ENCODE measurements at places on chromosomes 7 and 10.

GRCh38 chr10:113035732-113036312 is 85.8 kb downstream of the TCF7L2 start:
- no peak for DNase-seq

GRCh38 chr7:43871064-43871463 is 1.7 kb upstream of the MRPS24 start:
- no peak for DNase-seq

DNA sequence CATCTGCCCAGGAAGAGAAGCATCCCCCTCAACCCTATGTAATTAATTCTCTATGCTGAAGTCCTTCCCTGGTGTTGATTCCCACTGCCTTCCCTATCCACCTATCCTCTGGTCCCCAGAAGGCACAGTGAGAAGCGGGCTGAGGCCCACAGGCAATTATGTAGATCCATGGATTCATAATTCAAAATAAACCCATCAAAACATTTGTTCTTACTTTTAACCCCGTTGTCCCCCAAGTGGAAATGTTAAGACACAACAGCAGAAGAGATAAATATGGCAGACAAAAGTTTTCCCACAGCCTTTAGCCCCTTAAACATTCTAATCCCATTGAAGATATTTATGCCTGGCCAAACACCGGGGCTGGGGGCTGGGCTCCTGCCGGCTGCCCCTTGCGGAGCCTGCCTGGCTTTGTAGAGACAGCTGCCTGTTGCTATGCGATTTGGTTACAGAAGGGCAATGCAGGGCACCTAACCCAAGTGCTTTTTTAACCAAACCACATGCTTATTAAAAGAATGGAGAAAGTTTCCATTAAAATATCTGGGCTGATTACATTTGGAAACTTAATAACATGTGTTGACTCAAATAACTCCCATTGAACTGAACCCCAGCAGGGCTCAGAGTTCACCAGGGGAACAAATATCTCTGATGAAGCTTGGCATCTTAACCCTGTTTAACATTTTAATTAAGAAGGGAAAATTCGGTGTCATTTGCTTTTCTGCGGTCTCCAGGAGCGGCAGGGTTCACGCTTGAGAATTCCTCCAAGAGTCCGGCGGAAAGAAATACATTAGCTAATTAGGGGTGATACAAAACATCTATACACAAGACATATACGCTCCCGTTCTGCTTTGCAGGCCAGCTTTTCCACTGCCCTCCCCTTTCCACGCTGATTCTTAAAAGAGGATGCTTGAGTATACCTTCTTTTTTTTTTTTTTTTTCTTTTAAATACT is 110.8 kb upstream of the FGFR2 start:
- no peak for DNase-seq

- DNase-seq = no peak
Observed at GRCh38 chr10:33781606-33782395, 447.3 kb upstream of the NRP1 start.

DNA sequence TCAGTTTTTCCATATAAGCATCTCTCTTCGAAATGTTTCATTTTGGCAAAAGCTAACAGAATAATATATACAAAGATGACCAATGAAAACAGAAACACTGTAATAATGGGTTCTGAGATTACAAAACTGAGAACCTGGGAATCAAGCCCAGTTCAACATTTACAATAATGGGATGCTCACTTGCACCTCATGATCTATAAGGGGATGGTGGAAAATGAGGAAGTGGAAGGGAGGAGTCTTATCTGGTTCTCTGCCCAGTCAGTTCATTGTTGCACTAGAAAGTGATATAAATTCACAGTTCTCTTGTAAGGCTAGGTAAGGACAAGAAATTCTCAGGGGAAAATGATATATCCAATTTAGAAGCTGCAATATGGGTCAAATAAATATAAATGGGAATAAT is 31.7 kb upstream of the RHOBTB1 start:
- no peak for DNase-seq

GRCh38 chr7:4775848-4776623 is 613 bp downstream of the AP5Z1 start:
- peak; percentile 13 for DNase-seq

GRCh38 chr10:30190577-30191552 is 131.5 kb upstream of the JCAD start:
- no peak for DNase-seq

GRCh38 chr10:117374506-117375359 is 507 bp downstream of the PDZD8 start:
- DNase-seq = no peak

DNA sequence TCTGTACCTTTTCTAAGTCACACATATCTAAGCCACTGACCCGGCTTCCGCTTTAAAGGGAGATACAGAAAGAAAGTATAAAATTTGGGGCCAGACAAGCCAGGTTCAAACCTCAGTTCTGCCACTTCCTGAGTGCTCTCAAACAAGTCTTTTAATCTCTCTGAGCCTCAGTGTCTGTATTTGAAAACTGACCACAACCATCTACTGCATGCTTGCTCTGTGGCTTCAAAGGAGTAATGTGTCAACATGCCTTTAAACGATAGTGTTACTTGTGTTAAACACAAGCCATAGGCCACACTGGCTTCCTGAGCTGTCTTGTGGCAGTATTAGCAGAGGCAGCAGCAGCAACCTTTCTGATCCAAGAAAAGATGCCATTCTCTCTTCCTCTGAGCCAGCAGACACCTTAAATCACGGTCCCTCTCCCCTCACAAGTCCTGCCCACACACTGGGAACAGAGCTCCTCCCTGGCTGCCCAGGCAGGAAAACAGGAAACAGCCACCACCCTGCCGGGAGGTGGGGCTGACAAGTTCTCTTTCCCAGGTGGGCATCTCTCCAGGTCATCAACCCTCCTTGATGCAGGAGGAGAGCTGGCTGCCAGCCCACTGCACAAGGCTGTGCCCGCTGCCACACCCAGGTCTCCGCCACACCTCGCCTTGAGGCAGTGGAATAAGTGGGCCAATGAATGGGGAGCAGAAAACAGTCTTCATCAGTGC is 10.7 kb downstream of the HIP1 start:
- DNase-seq = no peak

- DNase-seq = no peak
Observed at GRCh38 chr10:132063432-132063831, 2.3 kb upstream of the JAKMIP3 start.

Data from stimulated activated CD8-positive, alpha-beta memory T cell treated with anti-CD3 and anti-CD28 coated beads, Interleukin-15, amount 100 ng/mL, for 4 hours (primary cell).